Stimulated activated CD8-positive, alpha-beta memory T cell treated with anti-CD3 and anti-CD28 coated beads, Interleukin-4, amount 100 ng/mL, for 1 hour (primary cell): ENCODE measurements at places on chromosomes 16 and 17.

GRCh38 chr17:31428512-31428911, 37.0 kb downstream of the RAB11FIP4 start:
- DNase-seq, result no peak

DNA sequence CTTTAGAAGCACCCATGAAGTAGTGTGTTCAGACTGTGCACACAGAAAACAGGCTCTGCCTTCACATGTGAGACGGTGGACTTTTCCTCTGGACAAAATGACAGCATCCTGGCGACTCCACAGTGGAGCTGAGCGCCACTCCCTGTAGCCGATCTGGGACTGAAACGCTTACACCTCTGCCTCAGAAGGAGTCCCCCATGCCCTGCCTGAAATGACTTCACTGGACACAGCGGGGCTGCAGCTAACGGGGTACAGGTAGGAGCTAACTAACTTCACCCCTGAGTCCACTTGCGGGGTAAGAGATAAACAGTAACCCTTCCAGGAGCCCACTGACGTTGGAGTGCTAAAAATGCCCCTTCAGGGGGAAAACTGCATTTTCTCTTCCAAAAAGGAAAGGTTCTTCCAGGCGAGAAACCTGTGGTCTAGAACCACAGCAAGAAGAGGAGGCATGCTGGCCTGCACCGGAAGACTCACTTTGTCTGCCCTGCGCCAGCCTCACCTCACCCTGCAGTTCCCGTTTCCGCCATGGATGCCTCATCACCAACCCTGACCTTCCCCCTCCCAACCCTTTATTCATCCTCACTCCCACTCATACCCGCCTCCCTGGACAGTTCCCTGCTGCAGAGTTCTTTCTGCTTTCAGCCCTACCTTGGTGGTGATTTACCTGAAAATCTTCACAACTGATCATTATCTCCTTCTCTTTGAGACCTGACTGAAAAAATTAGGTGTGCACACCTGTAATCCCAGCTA, 19.4 kb upstream of the ENDOV start:
- DNase-seq, result no peak

DNA sequence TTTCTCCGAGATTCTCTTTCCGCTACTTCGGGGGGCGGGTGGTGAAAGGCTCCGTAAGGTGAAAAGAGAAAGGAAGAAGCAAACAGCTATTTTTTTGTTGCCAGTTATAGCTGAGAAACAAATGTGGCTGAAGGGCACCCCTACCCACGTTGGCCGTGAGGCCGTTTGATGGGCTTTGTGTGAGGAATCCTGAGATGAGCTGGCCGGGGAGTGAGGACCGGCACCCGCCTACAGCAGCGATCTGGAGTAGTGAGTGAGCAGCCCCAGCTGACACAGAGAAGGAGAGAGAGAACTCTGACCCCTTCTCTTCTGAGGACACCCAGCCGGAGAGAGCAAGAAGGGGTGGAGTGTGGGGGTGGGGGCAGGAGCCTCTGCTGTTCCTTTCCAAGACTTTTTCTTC, 5.6 kb downstream of the JPH3 start:
- DNase-seq, result no peak

- DNase-seq, result no peak
Measured at GRCh38 chr17:16994631-16995030, 22.7 kb upstream of the TNFRSF13B start.

GRCh38 chr16:5900046-5900445, 802.5 kb upstream of the EEF2KMT start:
- no peak for DNase-seq

GRCh38 chr17:45256114-45256966, 5.6 kb downstream of the SPATA32 start:
- DNase-seq, result no peak

- no peak for DNase-seq
Measured at GRCh38 chr16:57728336-57729181, 7.0 kb upstream of the KATNB1 start.

DNA sequence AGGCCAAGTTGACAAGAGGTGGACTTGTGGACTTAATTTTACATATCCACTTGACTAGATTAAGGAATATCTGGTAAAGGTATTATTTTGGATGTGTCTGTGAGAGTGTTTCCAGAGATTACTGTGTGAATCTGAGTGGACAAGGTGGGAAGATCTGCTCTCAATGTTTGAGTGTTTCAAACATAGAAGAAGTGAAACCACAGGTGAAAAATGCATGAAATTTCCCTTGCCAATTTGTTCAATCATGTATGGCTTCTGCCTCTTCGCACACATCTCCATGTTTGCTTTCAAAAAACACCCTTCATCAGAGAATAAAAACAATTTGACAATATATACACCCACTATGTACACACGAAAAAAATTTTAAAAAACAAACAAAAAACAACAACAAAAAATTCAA, 152.7 kb downstream of the SALL1 start:
- no peak for DNase-seq

DNA sequence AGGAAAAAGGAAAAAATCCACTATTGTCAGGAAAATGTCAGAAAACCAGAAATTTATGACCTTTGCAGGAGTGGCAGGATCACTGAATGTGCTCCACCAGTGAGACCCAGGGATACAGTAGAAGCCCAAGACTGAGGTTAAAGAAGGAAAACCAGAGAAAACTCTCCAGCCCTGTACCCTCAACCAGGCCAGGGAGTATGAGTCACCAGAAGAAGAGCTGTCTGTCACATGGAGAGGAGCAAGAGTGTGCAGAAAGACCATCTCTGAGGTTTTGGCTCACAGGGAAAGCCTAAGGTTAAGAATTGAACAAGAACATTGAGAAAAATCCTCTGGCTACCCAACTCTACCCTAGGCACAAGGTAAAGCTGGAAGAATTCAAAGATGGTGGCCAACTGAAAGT, 47.6 kb upstream of the MON1B start:
- no peak for DNase-seq

DNA sequence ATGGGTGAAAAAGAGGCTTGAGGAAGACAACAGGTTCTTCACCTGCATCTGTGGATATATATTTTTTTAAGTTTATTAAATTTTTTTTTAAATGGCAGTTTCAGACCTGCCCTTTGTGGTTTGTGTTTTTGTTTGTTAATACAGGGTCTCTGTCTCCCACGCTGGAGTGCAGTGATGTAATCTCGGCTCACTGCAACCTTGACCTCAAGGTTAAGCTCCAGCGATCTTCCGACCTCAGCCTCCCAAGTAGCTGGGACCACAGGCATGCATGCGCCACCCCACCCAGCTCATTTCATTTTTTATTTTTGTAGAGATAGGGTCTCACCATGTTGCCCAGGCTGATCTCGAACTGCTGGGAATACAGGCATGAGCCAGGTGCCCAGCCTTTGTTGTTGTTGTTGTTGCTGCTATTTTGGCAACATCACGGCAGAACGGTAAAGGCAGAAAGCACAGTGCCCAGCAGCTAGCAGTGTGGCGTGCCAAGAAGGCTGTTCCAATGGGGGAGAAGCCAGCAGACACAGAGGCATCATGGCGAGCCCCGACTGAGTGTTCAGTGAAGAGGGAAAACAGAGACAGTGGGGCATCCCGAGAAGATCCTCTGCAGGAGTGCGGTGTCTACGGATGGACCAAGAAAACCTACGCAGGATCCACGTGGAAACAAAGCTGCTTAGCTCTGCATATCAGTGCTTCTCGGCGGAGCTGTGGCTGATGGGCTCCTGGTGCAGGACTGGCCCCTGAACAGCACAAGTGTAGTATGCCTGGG, 19.6 kb downstream of the TMC6 start:
- no peak for DNase-seq

- peak; percentile 40 for DNase-seq
Measured at GRCh38 chr17:76408037-76408849, 23.8 kb downstream of the SPHK1 start.

DNA sequence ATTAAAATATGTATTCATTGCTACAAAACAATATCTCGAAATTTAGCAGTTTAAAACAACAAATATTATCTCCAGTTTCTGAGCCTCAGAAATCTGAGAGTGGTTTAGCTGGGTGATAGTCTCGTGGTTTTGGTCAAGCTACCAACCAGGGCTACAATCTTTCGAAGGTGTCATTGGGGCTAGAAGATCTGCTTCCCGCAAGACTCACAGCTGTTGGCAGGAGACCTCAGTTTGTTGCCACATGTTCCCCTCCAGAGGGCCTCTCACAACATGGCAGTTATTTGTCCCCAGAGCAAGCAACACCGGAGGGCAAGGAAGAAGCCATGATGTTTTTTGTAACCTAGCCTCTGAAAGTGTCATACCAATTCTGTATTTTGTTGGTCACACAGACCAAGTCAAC, 12.0 kb upstream of the BCAS3 start:
- DNase-seq, result no peak

- DNase-seq, result no peak
Measured at GRCh38 chr17:29046473-29046839, 3.5 kb downstream of the PIPOX start.

DNA sequence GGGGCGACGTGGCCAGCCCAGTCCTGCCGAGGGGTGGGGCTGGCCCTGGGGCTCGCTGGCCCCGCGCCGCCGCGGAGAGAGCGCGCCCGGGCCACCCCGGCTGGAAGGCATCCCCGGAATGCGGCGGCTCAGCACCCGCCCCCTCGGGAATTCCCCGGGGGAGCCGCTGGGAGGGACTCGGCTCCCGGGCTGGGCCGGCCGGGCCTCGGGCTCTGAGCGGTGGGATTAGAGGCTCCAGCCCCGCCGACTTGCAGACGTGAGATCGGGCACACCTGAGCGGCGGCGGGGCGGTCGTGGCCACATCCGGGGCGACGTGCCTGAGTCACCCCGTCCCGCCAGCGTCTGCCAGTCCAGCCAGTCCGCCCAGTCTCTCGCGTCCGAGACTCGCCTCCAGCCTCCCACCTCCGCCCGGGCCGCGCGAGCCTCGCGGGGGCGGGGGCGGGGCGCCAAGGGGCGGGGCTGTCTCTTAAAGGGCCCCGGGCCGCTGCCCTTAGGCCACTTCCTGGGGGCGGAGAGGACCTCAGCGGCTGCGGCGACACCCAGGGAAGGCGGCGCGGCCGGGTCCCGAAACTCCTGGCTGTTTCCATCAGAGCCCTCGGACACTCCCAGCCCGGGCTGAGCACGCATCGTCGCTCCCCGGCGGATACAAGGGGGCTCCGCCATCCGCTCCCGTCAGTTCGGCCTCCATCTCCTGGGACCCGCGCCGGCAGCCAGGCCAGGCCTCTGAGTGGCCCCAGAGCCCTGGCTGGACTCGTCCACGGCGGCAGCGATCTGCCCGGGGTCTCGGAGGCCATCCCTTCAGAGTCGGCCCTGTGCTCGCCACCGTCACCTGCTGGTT, at the start of gene KCTD11:
Gene KCTD11, plus strand, starts transcription at position 498 of the 838 bp plus-strand sequence.
- DNase-seq, result peak; percentile 61

- no peak for DNase-seq
Measured at GRCh38 chr16:6106061-6106460, 1008.5 kb upstream of the EEF2KMT start.

DNA sequence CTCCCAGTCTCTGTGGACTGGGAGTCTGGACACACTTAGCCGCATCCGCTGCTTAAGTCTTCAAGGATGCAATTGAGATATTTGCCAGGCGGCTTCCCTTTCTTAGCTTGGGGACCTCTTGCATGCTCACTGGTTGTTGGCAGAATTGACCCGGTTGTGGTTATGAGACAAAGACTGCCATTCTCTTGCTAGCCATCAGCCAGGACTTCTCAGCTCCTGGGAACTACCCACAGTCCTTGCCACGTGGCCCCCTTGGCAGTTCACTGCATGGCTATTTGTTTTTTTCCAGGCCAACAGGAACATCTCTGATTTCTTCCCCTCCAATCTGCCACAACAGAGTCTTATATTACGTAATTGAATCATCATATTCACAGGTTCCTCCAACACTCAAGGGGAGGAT, 25.5 kb downstream of the CACNG4 start:
- DNase-seq, result no peak

DNA sequence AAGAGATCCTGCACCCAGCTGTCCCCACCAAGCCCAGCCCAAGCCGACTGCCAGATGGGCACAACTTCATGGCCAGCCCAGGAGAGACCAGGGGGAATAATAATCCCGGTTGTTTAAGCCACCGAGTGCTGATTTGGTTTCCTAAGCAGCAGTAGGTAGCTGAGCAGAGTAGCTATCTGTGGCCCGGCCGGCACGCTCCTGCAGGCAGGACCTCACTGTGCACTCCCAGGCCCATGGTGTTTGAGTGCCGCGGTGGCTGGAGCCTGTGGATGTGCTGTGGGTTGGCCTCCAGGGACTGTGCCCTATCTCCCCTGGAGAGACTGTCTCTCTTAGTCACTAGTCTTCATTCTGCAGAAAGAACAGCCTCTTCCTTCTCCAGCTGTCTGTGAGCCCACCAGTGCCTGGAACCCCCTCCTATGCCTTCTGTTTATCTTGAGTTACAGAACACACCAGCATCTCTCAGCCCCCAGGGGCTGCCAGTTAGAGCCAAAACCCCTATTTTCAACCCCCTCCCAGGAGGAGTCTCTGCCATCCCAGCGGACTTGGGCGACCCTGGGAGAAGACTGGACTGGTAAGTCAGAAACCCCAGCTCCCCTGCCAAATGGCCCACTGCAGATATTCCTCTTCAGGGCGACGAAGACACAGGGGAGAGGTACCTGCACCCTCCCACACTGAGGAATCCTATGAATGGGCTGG, 152.0 kb downstream of the SDK2 start:
- DNase-seq, result no peak

DNA sequence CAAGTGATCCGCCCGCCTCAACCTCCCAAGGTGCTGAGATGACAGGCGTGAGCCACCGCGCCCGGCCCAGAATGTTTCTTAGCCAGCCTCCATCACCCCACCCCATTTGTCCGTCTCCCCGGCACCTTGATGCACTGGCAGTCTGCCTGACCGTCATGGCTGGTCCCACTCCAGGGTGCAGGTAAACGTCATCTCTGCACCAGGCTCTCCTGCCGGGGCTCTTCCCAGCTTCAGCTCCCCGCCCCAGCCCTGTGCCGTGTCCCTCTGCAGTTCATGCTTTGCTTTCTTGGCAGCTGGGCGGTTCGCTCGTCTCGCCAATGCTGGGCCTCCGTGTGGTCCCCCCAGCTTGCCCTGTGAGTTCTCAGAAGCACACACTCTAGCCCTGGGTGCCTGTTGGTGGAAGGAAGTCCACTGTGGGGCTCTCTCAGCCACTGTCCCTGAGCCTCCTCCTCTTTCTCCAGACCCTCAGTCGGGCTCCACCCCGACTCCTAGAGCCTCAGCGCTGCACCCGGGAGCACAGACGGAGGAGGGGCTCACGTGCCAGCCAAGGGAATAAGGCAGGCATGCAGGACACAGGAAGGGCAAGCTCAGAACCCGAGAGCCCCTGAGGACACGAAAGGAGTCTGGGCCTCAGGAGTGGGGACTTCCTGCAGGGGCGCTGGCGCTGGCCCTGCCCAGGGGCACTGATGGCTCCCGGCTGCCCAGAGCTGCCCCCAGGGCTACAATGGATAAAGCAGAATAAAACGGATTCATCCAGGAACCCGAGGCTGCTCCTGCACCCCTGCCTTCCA, 12.0 kb downstream of the HS3ST6 start:
- no peak for DNase-seq
